GOT3 (cell line): ENCODE measurements at places on chromosomes 1 and 21.

GRCh38 chr1:159916242-159917051 lies 8.9 kb downstream of the TAGLN2 start:
- DNase-seq, result no peak

- DNase-seq, result no peak
Observed at GRCh38 chr1:221462345-221462744, 279.5 kb downstream of the DUSP10 start.

DNA sequence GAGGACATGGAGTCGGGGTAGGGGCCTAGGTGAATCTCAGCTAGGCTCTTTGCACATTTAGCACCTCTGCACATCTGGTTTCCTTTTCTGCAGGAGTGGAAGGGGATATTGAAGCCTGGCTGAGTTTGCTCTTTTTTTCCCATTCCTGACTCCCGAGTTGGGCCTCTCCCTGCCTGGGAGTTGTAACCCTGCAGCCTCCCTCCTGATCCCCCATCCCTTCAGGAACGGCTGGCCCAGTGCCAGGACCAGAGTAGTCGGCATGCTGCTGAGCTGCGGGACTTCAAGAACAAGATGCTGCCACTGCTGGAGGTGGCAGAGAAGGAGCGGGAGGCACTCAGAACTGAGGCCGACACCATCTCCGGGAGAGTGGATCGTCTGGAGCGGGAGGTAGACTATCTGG lies 836 bp downstream of the OLFML3 start:
- no peak for DNase-seq

DNA sequence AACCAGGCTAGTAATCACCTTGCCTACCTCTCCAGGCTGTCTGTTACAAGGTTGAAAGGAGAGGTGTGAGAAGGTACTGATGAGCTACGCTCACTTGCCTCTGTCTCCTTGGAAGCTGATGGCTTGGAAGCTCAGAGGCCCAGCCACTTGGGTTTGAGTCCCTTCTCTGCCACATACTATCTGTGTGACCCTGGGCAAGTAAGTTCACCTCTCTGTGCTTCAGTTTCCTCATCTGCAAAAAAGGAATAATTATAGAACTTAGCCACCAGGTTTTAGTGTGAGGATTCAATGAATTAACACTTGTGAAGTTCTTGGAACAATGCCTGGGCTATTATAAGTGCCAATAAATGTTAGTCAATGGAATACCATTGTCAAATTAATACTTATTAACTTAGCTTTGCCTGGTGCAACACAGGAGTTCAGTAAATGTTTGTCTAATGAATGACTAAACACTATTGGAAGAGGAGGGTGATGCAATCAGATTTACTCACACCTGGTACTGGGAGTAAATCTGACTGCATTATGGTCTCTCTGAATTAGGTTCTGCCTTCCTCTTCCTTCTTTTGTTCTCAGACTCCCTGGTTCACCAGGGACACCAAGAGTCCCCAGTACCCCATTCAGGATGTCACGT lies 55.5 kb downstream of the TRABD2B start:
- no peak for DNase-seq

DNA sequence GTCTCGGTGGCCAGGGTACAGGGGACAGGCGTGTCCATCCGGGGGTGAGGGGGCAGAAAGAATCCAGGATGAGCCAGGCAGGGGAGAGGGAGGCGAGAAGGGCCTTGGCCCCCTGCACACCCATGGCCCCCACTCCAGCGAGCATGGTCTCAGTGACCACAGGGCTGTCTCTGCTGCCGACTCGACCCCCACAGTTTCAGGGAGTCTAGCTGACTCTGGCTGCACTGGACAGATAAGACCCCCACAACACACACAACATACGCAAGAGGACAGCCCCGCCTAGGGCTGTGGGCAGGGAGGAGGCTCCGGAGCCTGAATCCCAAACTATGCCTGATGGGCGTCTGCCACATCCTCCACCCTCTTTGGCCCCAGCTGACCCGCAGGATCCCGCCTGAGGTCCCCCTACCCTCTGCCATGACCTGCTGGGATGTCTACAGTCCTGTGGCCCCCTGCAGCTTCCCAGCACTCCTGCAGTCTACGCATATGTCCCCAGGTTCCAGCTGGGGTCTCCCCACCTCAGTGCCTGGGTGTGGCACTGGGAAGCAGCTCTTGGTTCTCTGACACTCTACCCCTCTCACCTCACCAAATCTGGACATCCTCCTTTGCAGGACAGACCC lies 22.0 kb downstream of the WNT9A start:
- no peak for DNase-seq

DNA sequence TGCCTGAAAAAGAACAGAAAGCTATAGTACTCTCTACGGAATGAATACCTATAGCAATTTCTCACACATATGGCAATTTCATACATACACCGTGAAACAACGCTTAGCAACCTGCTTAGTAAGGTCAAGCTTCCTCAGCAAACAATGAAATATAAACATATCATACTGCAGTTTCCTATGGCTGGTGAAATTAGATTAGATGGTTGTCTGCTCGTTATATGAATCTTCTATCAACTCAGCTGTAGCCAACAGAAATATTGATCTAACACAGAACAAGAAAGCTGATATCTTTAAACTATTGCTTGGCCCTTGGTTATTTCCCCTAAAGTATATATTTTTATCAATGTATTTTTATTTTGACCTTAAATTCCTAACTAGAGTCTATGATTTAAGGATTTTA lies 187.8 kb downstream of the SLC44A5 start:
- DNase-seq, result no peak

GRCh38 chr1:165109013-165109412 lies 247.5 kb downstream of the LMX1A start:
- no peak for DNase-seq

DNA sequence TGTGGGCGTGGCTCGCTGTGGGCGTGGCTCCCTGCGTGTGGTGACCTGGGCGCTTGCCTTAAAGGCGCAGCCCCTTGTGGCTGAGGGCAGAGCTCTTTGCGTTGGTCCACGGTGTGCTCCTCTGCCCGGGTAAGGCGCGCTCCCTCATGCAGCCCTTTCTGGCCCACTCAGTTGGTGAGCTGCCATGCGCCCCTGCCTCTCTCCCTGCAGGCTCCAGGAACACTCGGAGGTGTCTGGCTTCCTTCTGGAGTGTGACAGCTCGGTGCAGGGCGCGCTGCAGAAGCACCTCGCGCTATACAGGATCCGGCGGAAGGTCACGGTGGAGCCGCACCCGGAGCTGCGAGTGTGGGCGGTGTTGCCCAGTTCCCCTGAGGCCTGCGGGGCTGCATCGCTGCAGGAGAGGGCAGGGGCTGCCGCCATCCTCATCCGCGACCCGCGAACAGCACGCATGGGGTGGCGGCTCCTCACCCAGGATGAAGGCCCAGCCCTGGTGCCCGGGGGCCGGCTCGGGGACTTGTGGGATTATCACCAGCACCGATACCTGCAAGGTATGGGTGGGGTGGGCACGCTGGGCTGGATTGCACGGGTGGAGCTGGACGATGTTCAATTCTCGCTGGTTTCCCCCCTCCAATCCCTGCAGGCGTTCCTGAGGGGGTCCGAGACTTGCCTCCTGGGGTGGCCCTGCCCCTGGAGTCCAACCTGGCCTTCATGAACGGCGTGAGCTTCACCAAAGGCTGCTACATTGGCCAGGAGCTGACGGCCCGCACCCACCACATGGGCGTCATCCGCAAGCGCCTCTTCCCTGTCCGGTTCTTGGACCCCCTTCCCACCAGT lies 9.1 kb downstream of the IBA57 start:
- no peak for DNase-seq

DNA sequence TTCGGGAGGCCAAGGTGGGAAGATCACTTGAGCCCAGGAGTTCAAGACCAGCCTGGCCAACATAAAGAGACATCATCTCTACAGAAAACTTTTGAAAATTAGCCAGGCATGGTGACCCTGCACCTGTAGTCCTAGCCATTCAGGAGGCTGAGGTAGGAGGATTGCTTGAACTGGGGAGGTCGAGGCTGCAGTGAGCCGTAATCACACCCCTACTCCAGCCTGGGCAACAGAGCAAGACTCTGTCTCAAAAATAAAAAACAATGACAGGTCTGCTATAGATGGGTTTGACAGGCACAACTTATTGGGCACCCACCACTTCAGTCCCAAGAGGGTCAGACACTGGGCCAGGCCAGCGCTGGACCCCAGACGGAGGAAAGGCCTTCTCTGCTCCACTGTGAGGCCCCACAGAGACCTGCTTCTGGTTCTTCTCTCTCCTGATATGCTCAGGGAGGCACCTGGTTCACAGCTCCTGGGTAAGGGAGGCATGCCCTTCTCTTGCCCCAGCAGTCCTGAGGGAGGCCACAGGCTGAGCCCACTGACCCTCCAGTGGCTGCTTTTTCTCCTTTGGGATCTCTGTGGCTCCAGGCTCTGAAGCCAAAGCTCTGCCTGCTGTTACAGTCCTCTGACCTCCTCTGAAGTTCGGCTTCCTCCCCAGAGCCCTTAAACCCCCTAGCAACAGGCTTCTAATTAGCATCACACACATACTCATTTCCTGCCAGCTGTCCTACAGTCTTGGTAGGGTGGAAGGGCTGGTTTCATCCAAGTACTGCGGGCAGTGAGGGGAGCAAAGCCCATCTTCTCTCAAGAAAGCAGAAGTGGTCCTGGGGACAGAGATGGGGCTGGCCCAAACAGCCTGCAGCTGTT lies 14.4 kb downstream of the S100A16 start:
- no peak for DNase-seq

DNA sequence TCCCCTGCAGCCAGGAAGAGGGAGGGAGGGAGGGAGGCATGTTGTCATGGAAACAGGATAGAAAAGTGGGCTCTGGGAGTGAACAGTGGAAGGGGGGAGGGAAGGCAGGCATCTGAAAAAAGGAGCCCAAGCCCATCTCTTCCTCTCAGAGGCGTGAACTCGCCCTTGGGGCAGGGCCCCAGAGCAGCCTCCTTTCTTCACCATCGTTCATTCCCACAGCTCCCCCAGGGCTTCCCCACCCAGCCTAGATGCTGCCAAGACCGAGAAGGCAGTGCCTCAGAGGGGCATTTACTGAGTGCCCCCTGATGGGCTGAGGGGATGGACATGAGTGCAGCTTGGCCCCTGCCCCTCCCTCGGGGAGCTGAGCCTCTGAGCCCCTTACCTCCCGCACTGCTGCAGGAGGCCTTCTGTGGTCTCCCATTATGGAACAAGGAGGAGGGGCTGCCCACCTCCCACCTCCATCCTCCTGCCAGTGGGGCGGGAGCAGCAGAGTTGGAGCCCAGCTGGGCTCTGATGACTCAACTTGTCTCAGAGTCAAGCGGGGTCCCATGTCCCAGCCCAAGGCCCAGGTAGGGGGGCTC lies 39.1 kb upstream of the KIF21B start:
- DNase-seq, result no peak

DNA sequence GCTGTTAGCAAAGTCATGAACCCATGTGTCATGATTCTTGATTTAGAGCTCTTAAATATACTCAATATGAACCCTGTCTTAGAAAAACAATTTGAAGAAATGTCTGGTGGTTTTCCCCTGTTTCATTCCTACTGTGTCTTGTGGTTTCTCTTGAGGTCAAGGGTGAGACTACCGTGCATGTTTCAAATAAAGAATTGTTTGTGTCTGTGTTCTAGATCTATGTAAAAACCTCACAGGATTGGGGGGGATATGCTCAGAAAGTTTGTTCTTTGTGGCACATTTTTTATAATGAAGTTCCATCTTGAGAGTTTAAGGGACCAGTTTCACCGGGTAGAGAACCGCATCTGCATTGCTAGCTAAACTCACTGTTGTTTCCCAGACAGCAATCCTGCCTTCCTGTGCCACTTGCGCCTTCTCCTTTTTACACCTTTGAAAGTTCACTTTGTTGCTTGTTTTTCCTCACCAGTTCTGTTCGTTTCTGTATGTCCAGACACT lies 30.9 kb upstream of the CACYBP start:
- DNase-seq, result no peak
